Vagina (tissue), 2 donors: ENCODE measurements at places on chromosomes 4 and X.

DNA sequence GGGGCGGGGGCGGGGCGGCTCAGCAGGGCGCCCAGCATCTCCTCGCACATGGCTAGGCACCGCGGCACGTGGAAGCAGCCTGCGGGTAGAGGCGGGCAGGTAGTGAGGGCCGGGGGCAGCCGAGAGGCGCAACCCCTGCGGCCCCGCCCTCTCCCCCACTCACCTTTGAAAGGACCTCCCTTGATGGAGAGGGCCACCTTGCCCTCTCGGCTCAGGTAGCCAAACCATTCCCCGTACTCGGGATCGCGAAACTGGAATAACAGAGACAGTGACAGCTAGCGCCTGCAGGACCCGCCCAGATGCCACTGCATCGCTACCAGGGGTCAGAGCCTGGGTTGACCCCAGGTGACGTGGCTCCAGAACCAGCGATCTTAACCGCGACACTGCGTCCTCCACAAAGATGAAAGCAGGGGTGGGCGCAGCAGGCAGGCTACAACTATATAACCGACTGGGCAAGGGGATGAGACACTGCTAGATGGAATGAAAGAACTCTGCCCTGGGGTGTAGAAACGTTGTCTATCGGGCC is 552 bp upstream of the NAA10 start:
- DNase-seq = no peak

GRCh38 chr4:184765473-184766340 is 31.8 kb upstream of the CENPU start:
- DNase-seq = no peak

DNA sequence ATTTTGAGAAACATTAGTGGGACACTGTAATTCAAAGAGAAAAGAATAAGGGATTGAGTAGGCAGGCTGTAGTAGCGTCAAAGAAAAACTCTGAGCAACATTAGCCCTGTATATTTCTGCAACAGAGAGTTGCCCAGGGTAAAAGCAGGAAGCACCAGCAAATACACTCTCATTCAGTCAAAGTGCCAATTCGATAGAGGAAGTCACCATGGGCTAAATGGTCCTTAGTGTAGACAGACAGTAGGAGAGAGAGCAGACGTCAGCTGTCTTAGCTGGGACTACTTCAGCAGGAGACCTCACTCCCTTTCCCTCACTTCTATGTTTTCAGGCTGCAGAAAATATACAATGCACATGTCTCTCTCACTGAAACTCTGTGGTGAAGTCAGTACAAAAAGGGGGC is 2073.8 kb upstream of the TENM3 start:
- DNase-seq = no peak

- no peak for DNase-seq
Measured at GRCh38 chrX:37746218-37746941, 33.5 kb upstream of the CYBB start.

GRCh38 chr4:177964693-177965168 is 522.5 kb upstream of the AGA start:
- no peak for DNase-seq

DNA sequence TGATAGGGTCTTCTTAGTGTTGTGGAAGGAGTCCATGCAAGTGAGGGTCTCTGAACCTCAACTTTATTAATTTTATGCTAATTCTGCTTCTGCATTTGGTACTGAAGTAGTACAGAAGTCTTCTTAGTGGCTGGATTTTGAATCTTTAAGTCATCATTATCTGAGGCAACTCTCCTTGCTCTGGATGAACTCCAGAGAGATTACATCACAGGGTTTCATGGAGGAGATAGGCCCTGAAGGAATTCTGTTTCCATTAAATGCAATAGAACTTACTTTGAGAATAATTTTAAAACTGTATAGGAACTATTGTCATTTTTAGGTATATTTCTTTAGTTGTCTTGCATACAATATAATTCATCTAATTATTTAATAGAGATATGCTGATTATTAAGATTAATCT is 451.2 kb downstream of the FAT4 start:
- DNase-seq = no peak

- DNase-seq = no peak
Measured at GRCh38 chrX:19626230-19626629, 110.9 kb upstream of the MAP3K15 start.

DNA sequence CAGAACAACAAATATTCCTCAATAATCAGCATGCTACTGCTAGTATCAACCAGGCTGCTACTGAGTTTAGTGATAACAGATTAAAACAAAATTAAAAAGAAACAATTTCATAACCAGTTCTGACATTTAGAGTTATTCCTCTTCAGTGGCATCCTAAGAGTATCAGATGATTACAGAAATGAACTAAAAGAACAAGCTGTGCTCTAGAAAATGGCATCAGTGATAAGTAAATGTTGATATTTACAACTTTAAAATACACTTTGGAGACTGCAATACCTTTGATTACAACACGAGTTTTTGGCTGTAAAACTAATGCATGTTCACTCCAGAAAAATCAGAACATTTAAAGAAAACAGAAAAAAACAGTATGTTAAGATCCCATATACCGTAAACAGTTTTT is 72.9 kb downstream of the ADGRA3 start:
- no peak for DNase-seq

DNA sequence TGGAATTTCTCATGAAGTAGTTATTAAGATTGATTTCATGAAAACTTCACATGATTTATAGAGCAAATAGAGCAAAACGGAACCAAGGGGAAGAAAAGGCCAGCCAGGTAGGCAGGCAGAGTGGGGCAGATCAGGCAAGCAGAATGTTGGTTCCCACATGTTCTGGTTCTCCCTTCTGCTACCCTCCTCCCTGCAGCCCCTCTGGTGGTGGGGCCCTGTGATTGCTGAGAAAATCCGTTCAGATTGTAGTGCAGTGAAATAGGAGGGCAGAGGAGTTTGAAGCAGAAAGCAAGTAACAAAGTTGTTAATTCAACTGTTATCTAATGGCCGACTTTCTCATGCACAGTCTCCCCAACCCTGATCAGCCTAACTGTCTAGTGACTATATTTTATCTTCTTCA is 185.3 kb downstream of the MID1IP1 start:
- no peak for DNase-seq

DNA sequence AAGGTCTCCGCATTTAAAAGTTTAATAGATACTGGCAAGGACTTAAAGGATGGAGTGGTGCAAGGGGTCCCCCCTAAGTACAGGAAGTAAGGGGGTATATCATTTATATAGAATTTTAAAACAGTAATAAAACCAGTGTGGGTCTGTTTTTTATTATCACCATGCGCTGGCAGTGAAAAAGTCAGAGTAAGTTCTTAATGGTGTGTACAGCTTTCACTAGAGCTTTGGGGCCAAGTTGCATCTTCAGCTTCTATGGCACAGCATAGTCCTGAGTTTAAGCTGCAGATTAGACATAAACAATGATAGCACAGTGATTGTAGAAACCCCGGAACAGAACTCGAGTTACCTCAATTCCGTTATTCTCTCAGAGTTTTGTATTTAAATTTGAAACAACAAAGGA is 27.6 kb downstream of the RHOH start:
- no peak for DNase-seq

DNA sequence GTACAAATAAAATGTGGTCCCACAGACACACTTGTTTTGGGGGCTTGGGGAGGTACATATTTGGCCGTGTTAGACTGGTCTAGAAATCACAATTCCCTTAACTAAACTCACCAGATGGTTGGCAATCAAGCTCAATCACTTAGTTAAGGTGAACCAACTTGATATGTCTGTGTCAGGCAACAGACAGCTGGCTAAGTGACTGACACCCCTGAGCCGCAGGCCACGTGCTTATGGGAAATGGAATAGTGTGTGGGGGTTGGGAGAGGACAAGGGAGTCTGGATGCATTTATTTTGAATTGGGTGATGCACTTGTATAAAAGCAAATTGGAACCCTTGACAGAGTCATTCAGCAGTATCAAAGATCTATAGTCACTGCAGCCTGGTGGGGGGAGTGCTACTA is 209.0 kb downstream of the HS6ST2 start:
- no peak for DNase-seq

DNA sequence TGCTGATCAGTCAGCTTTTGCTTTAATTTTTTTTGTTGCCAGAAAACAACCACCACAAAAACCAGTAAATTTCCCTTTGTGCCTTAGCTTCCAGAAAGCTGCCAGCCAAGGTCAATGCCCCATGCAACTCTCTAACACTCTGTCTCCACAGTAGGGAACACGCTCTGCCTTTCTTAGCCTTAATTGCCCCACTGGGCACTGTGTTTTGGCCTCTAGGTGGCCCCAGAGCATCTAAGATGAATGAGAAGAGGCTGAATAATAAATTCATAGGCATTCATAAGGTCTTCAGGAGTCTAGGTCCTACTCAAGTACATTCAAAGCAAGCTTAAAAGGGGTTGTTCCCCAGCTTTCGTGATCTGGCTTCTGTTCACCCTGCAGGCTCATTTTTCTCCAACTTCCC is 57.7 kb upstream of the PASD1 start:
- DNase-seq = no peak

GRCh38 chrX:19839770-19840254 is 47.6 kb downstream of the SH3KBP1 start:
- no peak for DNase-seq
